ENCODE measurements at places on chromosomes 5 and 9.

- no peak for DNase-seq
These were observed 55.3 kb downstream of the GADD45G start for GRCh38 chr9:89659891-89660685.

- no peak for DNase-seq
These were observed 67.2 kb upstream of the STC2 start for GRCh38 chr5:173395257-173395932.

GRCh38 chr5:72846483-72846882 is 30.0 kb downstream of the TNPO1 start:
- DNase-seq = no peak

DNA sequence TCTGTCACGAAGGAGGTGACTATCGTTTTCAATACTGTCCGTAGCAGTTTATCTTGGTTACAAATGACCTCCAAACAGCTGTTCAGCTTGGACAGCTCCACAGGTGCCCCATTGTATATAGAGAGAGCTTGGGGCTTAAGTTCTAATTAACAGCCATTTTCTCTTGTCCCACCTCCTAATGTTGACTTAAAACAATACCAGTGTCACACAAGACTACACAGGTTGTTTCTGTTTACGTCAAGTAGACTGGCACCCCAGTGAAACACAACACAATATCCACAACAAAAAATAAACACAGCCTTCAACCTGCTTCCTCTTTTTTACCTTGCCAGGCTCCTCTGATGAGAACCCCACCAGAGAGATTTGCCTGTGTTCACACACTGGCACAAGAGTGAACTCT is 39.8 kb upstream of the TLE1 start:
- DNase-seq = no peak

GRCh38 chr5:75463726-75464125 is 47.7 kb downstream of the CERT1 start:
- no peak for DNase-seq

- no peak for DNase-seq
These were observed 71.2 kb upstream of the GLIS3 start for GRCh38 chr9:4371108-4371507.

- no peak for DNase-seq
These were observed 9.1 kb downstream of the GNE start for GRCh38 chr9:36249189-36249588.

- DNase-seq = no peak
These were observed 284.3 kb downstream of the CCDC171 start for GRCh38 chr9:15837079-15837679.

GRCh38 chr5:56412601-56413379 is 179.7 kb upstream of the ANKRD55 start:
- DNase-seq = no peak

DNA sequence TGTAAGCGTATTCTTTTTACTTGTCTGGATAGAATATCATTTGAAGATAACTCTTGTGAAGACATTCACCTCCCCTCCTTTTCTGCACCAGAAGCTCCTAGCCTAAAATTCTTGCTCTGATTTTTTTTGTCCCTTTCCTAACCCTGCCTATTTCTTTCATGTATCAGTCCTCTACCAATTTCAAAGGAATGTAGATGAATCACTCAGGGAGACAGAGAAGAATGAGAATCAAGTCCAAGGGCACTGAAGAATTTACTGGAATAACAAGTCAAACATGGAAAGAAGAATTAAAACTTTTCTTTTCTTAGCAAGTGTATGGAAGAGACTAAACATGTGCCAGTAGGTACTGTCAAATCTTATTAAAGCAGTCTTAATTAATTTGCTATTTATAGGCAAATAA is 618.7 kb downstream of the DNAH5 start:
- DNase-seq = no peak

DNA sequence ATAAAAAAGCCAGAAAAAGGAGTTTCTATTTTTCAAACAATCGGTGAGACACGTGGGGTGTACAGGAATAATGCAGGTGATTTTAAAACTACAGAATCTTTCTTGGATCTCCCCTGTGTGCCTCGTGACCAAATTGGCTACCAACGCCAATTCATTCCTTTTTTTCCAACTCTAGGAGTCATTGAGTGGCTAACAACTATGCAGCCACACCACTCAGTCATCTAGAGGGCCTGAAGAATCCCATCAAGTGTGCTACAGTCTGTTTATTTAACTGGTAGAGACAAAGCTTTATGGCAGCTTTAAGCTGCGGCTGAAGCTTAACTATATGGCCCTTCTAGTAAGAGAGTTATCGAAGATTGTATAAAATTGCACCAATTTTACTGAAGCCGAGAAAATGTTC is 113.1 kb upstream of the NIPBL start:
- no peak for DNase-seq

DNA sequence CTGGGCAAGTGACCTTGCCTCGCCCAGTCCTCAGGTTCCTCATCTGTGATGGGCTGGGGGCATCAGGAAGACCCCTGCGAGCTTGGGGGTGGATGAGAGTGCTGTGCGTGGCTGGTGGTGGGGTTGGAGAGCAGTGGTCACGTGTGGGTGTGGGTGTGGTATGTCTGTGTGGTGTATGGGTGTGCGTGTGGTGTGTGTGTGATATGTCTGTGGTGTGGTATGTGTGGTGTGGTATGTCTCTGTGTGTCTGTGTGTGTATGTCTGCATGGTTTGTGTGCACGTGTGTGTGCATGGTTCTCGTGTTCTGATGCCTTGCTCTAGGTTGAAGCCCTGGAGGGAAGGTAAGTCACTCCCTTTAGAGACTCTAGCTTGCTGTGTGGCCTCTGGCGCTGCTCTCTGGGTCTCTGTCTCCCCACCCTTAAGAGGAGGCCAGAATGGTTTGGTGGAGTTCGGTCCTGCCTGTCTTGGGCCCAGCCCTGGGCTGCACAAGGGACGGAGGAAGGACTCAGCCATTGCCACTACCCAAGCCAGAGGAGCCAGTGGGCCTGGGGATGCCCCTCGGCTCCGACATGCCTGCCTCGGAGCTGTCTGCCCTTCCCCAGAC is 87.0 kb downstream of the RXRA start:
- DNase-seq = no peak

- no peak for DNase-seq
These were observed 419.4 kb upstream of the IRX4 start for GRCh38 chr5:2302169-2302568.

- no peak for DNase-seq
These were observed 52.1 kb upstream of the PAPPA start for GRCh38 chr9:116101516-116101915.

DNA sequence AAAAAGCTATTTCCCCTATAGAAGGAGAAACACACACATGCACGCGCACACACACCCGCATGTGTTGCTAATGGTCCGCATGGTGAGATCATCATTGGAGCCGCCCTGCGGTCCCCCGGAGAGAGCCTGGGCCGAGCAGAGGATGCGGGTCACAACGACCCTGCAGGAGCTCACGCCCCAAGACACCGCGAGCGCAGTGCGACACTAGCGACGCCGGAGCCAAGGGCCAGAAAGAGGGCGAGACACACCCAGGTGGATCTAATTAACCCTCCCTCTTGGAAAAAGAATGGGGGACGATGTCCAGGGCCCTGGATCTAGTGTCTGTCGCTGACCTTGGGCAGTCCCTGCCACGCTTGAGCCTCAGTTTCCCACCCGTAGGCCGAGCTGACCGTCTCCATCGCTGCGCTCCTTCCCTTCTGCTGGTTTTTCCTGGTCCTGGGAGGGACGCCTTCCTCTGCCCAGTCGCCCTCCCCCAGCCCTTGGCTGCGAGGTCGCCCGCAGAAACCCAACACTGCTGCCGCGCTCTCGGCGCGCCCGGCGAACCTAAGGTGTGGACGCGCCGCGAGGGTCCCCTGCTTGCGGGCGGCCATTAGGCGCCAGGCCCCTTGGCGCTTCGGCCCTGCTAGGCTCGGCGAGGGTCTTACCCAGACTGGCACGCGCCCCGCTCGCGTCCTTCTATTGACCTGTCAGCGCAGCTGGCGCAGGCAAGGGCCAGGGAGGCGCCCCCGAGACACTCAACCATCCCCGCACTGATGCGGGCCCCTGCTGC is 47.5 kb upstream of the RNF20 start:
- DNase-seq = no peak

GRCh38 chr5:125201446-125202052 is 455.1 kb upstream of the ZNF608 start:
- no peak for DNase-seq

DNA sequence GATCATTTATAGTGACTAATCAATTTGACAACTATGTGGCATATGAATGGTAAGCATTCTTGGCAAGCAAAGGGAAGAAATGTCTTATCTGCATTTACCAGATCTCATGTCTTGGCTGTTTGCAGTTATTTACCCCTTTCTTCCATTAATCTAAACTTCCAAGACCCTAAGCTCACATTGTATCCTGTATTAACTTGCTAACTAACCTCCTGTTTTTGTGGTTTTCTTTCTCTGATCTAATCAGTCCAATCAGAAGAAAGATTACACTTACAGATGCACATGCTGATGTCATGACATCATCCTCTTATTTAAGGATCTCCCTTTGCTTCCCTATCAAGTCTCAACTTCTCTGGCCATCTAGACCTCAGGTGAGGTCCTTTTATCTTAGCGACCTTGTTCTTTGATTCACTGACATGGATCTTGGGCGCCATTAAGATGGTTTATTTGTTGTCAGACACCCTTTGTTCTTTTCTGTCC is 95.5 kb downstream of the F2RL2 start:
- no peak for DNase-seq

DNA sequence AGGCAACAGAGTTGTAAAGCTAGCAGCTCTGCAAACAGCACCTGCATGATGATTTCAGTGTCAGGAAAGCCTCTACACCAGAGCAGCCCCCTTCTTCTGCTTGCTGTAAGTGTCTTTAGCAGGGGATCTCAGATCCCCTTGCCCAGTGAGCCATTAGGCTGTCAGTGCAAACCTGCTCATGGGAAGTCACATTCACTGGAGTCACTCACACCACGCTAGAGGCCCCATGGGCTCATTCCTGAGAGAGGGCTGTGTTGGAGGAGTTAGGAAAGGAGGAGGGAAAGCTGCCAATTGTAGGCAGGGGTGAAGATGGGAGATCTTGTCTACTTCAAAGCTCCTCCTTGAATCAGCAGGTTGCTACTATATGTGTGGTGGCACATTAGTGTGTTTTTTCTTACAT is 275.2 kb downstream of the SMARCA2 start:
- no peak for DNase-seq

DNA sequence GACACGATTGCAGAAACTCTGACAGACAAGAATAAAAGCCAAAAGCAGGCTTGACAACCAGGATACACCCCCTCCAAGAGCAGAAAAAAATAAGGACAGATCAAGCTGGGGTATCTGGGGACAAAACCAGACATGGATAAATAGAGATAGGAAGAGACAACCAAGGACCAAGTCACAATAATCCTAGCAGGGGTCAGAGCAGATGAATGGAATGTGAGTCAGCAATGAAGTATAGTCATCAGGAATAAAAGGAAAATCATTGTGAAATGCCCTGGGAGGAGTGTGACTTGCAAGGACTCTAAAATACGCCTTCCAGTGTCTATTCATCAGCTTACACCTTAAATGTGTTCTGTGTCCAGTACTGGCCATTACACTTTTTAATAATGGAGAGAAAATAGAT is 206.8 kb downstream of the CAAP1 start:
- no peak for DNase-seq

GRCh38 chr9:125604196-125604595 is 102.8 kb downstream of the MAPKAP1 start:
- no peak for DNase-seq

GRCh38 chr5:77841616-77842015 is 65.5 kb upstream of the TBCA start:
- DNase-seq = no peak

DNA sequence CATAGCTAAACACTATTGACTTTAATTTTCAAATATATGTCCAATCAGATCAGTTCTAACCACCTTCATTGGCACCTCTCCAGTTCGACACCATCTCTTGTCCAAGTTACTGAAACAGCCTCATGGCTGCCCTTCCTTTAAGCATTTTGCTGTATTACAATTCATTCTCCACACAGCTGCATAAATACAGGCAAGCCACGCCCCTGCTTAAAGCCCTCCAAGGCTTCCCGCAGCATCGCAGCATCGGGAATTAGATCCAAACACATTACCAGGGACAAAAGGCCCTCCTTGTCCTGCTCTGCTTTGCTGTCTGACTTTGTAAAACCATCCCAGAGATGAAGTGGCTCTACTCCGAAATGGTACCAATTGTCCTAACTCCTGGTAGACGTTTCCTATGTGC is 75.1 kb upstream of the RAI14 start:
- DNase-seq = no peak

DNA sequence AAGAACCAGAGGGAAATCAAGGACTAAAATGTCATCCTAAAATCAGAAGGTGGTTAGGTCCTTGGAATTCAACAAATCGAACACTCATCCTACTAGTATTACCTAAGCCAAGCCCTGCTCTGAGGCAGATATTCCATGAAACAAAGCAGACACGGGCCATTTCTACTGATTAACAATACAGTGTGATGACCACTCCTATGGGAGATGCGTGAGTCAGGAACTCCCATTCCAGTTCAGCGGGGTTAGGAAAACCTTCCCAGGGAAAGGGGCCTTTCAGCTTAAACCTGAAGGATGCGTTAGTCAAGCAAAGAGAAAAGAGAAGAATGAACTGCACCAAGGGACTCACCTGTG is 117.8 kb upstream of the LHFPL2 start:
- no peak for DNase-seq

GRCh38 chr5:91706785-91707520 is 323.8 kb upstream of the ARRDC3 start:
- no peak for DNase-seq

DNA sequence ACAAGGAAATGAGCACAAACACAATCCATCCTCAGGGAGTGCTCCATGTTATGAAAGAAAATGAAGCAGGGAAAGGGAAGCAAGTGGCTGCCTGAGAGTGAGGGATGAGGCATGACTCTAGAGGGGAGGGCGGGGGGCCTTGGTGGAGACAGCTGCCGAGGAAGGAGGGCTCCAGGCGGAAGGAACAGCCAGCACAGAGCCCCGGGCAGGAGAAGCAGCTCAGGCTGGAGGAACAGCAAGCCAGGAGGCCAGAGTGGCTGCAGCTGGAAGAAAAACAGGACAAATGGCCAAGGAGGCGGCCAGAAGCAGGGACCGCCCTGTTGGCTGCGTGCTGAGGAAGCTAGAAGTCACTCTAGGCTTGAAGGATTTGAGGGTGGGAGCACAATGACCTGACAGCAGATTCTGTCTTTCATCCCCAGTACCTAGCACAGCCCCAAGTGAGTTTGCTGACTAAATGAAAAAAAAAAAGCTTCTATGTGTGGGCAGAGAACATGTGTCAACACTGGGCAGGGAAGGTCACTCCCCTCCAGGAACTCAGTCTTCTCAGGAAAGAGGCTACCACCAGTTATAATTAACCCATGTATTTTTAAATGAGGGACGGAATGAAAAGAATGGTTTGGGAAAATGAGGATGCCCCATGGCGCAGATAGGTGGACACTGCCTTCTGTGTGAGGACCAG is 142.8 kb downstream of the DCP2 start:
- DNase-seq = no peak

GRCh38 chr9:125508249-125508648 is 198.8 kb downstream of the MAPKAP1 start:
- no peak for DNase-seq
